ENCODE measurements at places on chromosomes 4 and X.
A peak's percentile ranks its signal among the peaks of the same experiment; 100 is the strongest.

- DNase-seq, result no peak
Measured at GRCh38 chr4:32962100-32962499, 2241.9 kb downstream of the PCDH7 start.

- DNase-seq, result no peak
Measured at GRCh38 chr4:186954509-186954908, 230.9 kb upstream of the FAT1 start.

- DNase-seq, result no peak
Measured at GRCh38 chr4:55849724-55850123, 3.7 kb upstream of the EXOC1 start.

DNA sequence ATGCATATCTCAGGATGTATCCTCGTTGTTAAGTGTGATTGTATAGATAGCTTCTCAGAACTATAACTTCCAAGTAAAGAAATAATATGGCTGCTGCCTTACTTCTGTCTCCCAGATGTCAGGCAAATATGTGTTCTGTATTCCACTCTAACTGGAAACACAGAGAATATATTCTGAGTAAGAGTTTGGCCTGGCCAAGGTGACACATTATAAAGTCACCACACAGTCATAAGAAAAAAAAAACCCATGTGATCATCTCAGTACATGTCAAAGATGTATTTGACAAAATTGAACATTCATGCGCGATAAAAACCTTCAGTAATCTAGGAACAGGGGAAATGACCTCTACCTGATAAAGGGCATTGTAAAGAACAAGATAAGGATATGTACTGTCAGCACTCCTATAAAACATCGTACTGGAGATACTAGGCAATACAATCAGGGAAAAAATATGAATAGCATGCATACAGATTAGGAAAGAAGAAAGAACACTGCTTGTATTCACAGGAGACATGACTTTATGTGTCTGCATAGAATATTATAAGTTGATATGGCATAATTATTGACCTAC is 207.1 kb downstream of the ZNF330 start:
- no peak for DNase-seq

GRCh38 chr4:167906851-167907250 is 185.5 kb upstream of the ANXA10 start:
- no peak for DNase-seq

GRCh38 chr4:141871086-141871770 is 234.8 kb downstream of the IL15 start:
- no peak for DNase-seq

DNA sequence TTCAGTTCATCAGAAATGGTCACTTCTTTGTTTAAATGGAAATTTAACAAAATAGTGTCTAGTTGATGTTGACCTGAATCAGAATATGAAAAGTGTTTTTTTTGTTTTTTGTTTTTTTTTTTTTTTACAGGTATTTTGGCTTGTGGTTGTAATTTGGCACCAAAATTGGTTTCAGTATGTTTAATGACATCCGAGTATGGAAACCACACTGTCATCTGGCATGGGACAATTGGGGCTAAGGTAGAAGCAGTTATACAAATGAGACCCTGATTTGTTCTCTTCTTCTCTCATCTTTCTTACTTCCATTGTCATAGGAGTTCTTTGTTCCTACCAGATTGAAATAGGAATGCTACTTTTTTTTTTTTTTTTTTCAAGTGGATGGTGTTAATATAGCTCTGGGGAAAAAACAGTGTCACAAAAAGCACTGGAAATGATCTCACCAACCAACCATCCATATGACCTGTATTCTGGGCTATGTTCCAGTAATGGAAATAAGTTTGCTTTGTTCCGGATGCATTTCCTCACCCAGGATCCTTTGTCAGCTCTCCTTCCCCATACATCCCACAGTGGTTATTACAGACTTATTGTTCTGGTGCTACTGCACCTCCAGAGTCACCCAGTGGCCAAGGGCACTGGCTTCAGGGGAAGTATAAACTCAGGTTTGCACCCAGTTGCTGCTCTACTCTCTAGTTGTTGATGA is 95.8 kb downstream of the ATXN3L start:
- DNase-seq, result peak; percentile 75

- peak; percentile 76 for DNase-seq
Measured at GRCh38 chr4:83207497-83208101, 77.0 kb downstream of the COQ2 start.

DNA sequence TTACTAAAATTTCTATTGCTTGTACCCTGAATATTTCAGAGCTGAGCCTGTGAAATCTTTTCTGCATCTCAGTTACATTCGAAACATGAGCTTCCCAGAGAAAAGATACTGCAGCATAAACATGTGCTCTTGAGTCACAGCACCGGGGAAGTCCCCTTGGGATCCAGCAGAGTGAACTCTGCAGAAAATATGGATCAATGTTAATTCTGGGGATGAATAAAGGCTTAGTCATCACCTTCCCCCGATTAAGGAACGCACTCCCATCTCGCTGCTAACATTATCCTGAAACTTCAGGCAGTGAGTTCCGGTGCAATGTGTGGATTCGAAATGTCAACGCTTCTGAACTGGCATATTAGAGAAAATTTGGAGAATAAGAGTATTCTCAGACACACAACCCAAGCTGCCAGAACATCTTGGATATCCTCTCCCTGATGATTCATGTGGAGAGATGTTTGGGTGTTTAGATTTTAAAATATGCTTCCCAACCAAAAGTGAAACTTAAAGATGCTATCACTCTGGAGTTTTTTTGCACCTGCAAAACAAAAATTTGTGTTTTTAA is 90.8 kb downstream of the IRF2 start:
- peak; percentile 88 for DNase-seq

Measured in ACHN (cell line).